Activated T-cell treated with anti-CD3 and anti-CD28 coated beads, Interleukin-2, amount 50 U/mL, for 48 hours (primary cell): ENCODE measurements at places on chromosomes 4 and X.

DNA sequence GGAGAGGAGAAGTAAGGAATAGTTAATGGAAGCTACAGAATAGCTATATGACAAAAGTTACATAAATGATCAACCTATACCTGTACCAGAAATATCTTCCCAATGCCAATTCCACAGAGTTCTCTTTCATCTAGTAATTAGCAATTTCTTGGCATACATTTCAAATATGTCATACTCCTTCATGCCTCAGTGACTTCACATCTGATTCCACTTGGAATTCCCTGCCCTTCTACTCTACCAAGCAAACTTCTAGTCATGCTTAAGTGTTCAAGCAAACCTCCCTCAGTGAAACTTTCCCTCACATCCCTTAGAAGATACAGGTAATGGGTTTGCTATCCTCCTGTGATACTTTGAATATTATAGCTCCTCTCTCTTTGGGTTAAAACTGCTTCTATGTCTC is 127.1 kb downstream of the KLHL13 start:
- DNase-seq, result no peak

DNA sequence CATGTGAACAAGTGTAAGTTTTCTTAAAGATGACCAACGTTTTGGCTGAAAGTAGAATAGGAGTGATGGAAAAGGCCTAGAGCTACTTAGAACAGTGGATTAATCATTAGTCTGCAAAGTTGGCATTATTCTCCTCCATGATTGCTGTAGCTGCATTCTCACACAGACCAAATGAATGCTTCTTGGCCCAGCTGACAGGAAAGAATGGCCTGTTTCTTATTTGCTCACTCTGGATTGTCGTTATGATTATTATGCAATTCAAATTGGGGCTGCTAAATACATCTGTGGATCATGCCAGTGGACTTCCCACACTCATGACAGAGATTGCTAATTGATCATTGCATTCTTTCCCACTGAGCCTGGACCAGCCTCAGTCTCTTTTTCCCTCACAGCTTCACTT is 285.0 kb downstream of the STIM2 start:
- DNase-seq, result no peak

DNA sequence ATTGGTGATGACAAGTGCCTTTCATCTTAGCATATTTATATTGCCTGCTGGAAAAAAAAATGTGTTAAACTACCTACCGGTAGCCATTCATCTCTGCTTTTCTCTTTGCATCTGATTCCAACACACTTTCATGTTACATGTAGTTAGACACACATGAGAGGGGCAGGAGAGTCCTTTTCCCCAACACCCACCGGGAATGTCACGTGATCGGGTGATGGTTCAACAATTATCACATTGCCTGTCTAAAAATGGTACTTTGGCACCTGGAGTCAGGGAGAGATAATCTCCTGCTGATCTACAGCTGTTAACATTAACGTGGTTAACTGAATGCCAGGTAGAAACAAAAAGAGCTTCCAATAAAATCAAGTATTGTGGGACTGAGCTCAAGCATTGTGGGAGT is 19.6 kb upstream of the PBDC1 start:
- DNase-seq, result no peak

- no peak for DNase-seq
Observed at GRCh38 chr4:84796394-84796793, 170.1 kb downstream of the WDFY3 start.

GRCh38 chr4:38319456-38320342 is 344.3 kb upstream of the KLF3 start:
- peak; percentile 100 for DNase-seq

GRCh38 chr4:119238068-119238722 is 25.7 kb downstream of the USP53 start:
- DNase-seq, result peak; percentile 34

GRCh38 chrX:113793563-113793962 is 790.3 kb upstream of the HTR2C start:
- no peak for DNase-seq

DNA sequence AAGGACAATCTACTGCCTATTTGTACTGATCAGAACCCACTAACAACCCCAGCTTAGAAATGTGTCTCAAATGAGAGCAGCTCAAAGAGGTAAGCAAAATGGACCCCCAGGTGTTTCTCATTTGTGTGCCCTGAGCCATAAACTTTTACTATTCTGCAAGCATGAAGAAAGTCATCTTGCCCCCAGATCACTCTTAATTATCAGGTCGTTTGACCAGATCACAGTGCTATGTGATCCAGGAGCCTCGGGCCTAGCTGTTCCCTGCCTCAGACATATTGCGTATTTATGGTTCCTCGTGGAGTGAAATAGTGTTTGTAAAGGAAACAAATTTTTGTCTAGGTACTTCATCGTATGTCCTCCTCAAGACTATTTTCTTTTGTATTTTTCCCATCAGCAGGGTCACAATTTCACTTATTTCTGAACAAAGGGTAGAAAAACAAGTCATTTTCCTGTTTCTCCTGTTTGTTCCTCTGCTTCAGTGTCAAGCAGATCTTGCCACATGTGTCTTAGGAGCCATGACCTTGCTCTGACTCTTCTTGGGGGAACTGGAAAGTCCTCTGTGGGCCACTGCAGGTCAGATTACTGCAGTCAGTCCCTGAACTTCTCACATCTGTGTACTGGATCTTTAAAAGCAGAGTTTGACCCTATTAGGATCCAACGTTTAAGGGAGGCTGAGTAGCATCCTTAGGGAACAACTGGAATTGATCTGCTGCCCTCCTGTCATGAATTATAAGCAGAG is 194.9 kb downstream of the PALLD start:
- DNase-seq, result no peak

DNA sequence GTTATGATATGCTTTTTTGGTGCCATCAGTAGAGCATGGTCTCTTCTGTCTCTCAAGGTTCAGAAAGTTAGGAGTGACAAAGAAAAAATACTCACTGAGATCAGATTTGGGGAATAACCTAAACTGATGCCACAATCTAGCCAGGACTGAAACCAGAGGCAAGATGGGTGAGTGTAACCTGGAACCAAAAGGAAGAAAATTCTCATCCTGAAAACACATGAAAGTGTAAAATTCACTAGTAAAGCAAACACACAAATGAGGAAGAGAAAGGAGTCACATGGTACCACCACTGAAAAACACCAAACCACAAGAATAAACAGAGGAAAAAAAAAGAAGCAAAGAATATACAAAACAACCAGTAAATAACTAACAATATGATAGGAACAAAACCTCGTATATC is 96.4 kb downstream of the ANXA10 start:
- no peak for DNase-seq

- DNase-seq, result no peak
Observed at GRCh38 chr4:41070516-41071281, 143.6 kb downstream of the APBB2 start.

GRCh38 chrX:10513974-10514373 is 106.4 kb downstream of the MID1 start:
- DNase-seq, result no peak

GRCh38 chrX:132216806-132217202 is 2.4 kb downstream of the RAP2C start:
- no peak for DNase-seq

DNA sequence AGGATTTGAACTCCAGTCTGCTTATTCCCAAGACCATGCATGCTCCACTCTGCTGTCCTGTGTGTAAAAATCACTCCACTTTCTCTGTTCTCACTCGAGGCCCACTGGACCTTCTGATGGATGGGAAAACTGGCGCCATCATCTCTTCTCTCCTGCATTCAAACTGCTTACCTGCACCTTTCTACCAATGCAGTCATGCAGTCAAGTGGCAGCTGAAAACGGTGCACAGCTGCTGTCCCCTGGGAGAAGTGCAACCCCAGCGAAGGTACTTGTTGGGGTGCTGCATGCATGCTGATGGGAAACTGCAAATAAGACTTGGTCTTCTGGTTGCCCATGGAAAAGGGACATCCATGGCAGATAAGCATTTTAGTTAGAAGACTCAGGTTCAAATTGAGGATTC is 147.1 kb downstream of the EVC2 start:
- no peak for DNase-seq

GRCh38 chrX:122245175-122245574 is 938.9 kb upstream of the GRIA3 start:
- no peak for DNase-seq

DNA sequence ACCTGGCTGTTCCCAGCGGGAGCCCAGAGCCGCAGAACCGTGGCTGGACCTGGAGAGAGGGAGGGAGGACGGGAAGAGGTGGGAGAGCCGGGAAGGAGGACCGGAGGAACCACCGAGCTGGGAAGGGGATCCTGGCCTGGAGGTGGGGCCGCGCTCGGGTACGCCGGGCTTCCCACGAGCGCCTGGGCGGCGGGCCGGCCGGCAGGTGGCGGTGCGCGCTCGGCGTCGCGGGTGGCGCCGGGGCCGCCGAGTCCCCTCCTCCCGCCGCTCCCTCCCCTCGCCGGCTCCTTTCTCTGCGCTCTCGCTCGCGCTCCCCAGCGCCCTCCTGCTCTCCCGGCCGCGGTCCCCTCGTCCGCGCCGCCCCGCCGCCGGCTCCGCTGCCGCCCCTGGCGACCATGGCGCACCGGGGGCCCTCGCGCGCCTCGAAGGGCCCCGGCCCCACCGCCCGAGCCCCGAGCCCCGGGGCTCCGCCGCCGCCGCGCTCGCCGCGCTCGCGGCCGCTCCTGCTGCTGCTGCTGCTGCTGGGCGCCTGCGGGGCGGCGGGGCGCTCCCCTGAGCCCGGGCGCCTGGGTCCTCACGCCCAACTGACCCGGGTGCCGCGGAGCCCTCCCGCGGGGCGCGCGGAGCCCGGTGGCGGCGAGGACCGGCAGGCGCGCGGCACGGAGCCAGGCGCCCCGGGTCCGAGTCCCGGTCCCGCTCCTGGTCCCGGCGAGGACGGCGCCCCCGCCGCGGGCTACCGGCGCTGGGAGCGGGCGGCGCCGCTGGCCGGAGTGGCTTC is at the start of gene SORCS2:
TSS of gene SORCS2 (plus strand) at position 287 of the 778 bp plus-strand sequence.
- peak; percentile 75 for DNase-seq

DNA sequence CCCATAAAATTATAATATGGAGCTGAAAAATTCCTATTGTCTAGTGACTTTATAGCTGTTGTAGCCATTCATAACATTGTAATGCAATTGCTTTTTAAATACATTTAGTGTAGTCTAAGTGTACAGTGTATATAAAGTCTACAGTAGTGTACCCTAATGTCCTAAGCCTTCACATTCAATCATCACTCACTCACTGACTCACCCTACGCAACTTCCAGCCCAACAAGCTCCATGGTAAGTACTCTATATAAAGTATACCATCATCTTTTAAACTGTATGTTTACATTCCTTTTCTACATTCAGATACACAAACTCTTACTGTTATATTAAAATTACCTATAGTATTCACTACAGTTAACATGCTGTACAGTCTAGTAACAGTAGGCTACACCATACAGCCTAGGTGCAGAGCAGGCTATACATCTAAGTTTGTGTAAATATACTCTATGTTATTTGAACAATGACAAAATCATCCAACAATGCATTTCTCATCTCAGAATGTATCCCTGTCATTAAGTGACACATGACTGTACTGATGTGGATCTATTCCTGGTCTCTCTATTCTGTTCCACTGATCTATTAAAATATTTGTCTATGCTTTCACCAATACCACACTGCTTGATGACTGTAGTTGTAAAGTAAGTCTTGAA is 33.7 kb downstream of the CLOCK start:
- no peak for DNase-seq

GRCh38 chr4:173045571-173045970 is 123.0 kb upstream of the GALNT7 start:
- DNase-seq, result no peak
